ENCODE measurements at places on chromosomes 12 and 14.

- no peaks in the 10 kb centered on the region for H3K27me3 ChIP-seq
- no peaks in the 10 kb centered on the region for H3K4me1 ChIP-seq
- no peak for DNase-seq
- no peak overlapping the region for H3K4me3 ChIP-seq
Observed at GRCh38 chr14:44405011-44405486, 102.0 kb downstream of the FSCB start.

DNA sequence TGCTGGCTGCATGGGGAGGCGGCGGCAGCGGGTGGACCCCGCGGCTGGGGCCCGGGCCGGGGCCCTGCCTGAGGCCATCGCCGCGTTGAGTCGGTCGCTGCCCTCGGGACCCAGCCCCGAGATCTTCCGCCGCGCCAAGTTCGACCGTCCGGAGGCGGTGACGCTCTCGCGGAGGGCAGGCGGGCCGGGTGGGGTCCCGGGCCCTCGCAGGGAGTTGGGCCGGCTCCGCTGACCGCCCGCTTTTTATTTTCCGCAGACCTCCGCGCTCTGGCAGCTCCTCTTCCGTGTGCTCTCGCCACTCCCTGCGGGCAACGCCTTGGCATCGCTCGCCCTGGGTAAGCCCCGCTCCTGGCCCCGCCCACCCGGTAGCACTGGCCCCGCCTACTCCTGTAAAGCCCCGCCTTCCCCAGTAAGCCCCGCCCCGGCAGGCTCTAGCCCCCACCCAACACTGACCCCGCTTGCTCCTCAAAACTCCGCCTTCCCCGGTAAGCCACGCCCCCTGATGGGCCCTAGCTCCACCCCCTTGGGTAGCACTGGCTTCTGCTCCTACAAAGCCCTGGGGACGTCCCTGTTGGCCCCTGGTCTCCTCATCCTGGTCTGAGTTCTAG, 424 bp downstream of the TEDC1 start:
- H3K27me3 ChIP-seq = no peaks in the 10 kb centered on the region
- H3K4me3 ChIP-seq = peak overlapping the region; percentile 86
- no peaks in the 10 kb centered on the region for H3K36me3 ChIP-seq
- DNase-seq = peak; percentile 81

DNA sequence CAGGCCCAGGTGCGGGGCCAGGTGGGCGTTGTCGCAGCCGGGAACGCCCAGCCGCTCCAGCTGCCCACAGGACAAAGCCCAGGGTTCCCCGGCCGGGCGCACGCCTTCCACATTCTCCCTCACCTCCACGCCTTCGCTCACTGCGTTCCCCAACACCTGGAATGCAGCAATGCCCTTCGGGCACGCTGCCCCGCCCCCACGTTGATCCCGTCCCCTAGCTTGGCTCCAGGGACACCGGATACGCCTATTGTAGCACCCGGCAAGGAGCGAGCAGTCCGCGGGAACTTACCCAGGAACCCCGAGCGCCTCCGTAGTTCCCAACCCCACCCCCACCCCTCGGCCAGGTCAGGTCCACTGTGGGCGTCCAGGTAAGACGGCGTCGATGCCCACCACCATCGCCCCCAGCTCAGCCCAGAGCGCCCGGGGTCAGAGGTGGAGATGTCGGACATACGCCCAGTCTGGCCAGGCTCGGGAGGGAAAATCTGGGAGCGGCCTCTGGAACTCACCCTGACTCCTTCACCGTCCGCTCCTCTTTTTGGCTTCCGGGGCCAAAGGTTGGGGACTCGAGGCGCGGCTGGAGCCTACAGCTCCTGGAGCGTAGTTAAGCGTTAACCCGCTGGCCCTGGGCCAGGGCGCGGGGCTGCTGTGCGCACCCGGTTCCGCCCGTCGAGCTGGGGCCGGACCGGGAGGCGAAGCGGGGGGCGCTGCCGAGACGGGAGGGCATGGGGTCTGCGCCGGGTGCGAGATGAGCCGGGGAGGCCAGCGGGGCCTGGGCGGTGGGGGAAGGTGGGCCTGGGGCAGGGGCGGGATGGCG, 594 bp upstream of the CEP170B start:
- peak overlapping the region; percentile 59 for H3K4me3 ChIP-seq
- H3K4me1 ChIP-seq = peaks cover 12% of the 10 kb centered on the region
- DNase-seq = no peak
- H3K36me3 ChIP-seq = no peaks in the 10 kb centered on the region
- H3K27me3 ChIP-seq = peaks cover 21% of the 10 kb centered on the region
- H3K27ac ChIP-seq = no peak overlapping the region

- no peak overlapping the region for H3K4me3 ChIP-seq
- H3K4me1 ChIP-seq = no peaks in the 10 kb centered on the region
- no peak for DNase-seq
- peaks cover 13% of the 10 kb centered on the region for H3K36me3 ChIP-seq
- H3K27me3 ChIP-seq = no peaks in the 10 kb centered on the region
- peak overlapping the region; percentile 63 for H3K27ac ChIP-seq
Observed at GRCh38 chr12:27081668-27082111, 688 bp downstream of the C12orf71 start.

GRCh38 chr12:52082669-52082987, 3.1 kb downstream of the SMIM41 start:
- H3K4me3 ChIP-seq = no peak overlapping the region

DNA sequence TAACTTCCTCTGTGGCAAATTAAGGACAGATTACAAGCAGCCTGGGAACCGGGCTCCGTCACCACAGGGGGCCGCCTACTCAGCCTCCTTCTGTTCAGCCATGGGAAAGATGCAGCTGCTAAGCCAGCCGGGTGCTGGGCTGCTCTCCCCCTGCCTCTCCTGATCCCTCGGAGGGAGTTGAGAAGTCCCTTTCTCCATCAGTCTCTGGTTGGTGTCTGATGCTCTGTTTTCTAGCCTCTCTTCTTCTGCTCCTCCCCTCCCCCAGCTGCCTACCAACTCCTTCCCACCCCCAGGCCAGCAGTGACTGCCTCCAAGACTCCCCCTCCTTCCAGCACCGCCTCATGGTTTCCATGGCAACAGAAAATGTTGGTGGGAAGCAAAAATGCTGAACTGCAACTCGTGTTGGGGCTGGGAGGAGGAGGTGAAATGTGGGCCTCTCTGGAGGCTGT, 486.7 kb downstream of the APAF1 start:
- H3K36me3 ChIP-seq = no peaks in the 10 kb centered on the region
- H3K4me3 ChIP-seq = no peak overlapping the region
- DNase-seq = no peak
- H3K4me1 ChIP-seq = no peaks in the 10 kb centered on the region
- H3K27me3 ChIP-seq = peaks cover 1% of the 10 kb centered on the region

- no peaks in the 10 kb centered on the region for H3K4me1 ChIP-seq
- DNase-seq = peak; percentile 37
- H3K27me3 ChIP-seq = peaks cover 4% of the 10 kb centered on the region
- H3K27ac ChIP-seq = no peak overlapping the region
Observed at GRCh38 chr12:55142669-55143565, 16.7 kb downstream of the OR9K2 start.

- no peak for DNase-seq
- H3K27me3 ChIP-seq = no peaks in the 10 kb centered on the region
- H3K36me3 ChIP-seq = no peaks in the 10 kb centered on the region
Observed at GRCh38 chr14:64611358-64612020, 61.7 kb downstream of the PPP1R36 start.

DNA sequence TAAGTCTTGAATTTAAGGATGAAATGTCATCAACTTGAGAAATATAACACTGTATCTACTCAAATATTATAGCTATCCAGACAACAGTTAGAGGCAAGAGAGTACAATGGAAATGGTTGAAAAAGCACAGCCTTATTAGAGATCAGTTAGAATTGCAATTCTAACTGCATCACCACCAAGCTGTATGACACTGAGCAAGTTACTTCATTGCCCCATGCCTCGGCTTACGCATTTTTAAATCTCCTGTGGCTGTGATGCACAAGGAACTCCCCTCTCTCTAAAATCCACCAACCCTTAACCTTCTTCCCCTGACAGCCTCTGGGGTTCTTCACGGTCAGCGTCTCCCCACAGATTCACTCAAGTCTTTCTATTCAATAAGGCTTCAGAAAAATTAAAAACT, 75.1 kb downstream of the MED13L start:
- H3K27me3 ChIP-seq = no peaks in the 10 kb centered on the region
- DNase-seq = no peak
- H3K4me3 ChIP-seq = no peak overlapping the region
- no peak overlapping the region for H3K27ac ChIP-seq
- H3K4me1 ChIP-seq = peaks cover 62% of the 10 kb centered on the region

DNA sequence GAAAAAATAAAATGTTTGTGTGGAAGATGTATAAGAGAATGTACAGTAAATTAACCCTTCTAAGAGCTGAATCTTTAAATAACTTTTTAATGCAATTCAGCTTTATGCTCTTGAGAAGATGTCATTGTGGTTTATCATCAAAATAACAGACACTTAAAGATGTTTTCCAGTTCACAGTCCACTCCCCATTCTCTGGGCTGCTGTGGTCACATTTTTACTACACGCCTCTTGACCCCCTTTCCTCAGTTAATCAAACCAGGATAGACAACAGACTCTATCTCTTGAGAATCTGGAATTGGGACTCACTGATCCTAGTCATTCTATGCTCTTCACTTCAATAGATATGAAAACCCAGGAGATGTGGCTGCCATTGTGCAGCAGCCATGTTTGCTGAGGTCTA, 24.7 kb upstream of the OR6J1 start:
- no peak overlapping the region for H3K27ac ChIP-seq
- H3K4me3 ChIP-seq = no peak overlapping the region
- no peak for DNase-seq
- H3K27me3 ChIP-seq = no peaks in the 10 kb centered on the region
- H3K4me1 ChIP-seq = peaks cover 3% of the 10 kb centered on the region
- no peaks in the 10 kb centered on the region for H3K36me3 ChIP-seq

DNA sequence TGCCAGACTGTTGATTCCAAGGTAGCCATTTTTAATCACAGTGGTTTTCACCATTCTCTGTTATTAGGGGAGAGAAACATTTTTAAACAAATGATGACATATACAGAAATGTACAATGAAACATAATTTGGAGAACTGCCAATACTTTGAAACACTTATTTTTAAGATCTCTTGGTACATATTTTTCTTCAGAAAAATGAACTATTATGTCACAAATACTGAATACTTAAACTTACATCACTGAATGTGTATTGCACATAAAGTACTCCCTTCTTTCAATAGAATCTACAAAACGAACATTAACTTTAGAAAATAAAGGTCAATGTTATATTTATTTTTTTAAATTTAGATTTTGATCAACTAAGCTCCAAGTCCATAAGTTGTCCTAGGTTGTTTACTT, 71.7 kb upstream of the CPNE8 start:
- H3K27ac ChIP-seq = no peak overlapping the region
- no peaks in the 10 kb centered on the region for H3K27me3 ChIP-seq
- no peak overlapping the region for H3K4me3 ChIP-seq
- DNase-seq = no peak
- H3K36me3 ChIP-seq = no peaks in the 10 kb centered on the region
- no peaks in the 10 kb centered on the region for H3K4me1 ChIP-seq

DNA sequence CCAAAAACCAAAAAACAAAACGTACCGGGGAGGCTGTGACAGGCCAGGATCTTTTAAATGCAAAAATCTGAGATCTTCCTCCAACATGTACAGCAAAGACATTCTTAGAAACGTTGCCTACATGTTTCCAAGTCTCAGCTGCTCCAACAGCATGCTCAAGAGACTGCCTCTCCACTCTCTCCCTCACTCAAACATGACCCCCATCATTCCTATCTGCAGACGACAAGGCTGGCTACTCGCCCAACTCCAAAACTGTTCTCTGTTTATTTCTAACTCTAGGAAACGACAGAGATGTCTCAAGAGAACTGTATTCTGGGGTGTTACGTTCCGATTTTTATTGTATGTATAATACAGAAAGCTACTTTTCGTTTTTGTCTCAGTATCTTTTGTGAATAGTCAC, 57.5 kb upstream of the TMCC3 start:
- no peak for DNase-seq
- H3K4me1 ChIP-seq = no peaks in the 10 kb centered on the region
- H3K27me3 ChIP-seq = no peaks in the 10 kb centered on the region

GRCh38 chr12:100337727-100338126, 19.1 kb upstream of the SLC17A8 start:
- peaks cover 8% of the 10 kb centered on the region for H3K36me3 ChIP-seq
- H3K27me3 ChIP-seq = no peaks in the 10 kb centered on the region
- no peak for DNase-seq
- H3K27ac ChIP-seq = no peak overlapping the region
- no peak overlapping the region for H3K4me3 ChIP-seq

GRCh38 chr14:54568821-54569595, 2.1 kb downstream of the SAMD4A start:
- peaks cover 26% of the 10 kb centered on the region for H3K4me1 ChIP-seq
- no peak overlapping the region for H3K27ac ChIP-seq
- peaks cover 7% of the 10 kb centered on the region for H3K27me3 ChIP-seq

GRCh38 chr14:49050822-49051221, 535.4 kb downstream of the RPS29 start:
- no peak overlapping the region for H3K4me3 ChIP-seq
- H3K36me3 ChIP-seq = no peaks in the 10 kb centered on the region
- peaks cover 12% of the 10 kb centered on the region for H3K27me3 ChIP-seq
- DNase-seq = no peak
- H3K4me1 ChIP-seq = no peaks in the 10 kb centered on the region

- H3K4me3 ChIP-seq = no peak overlapping the region
- no peak for DNase-seq
- no peaks in the 10 kb centered on the region for H3K36me3 ChIP-seq
- no peaks in the 10 kb centered on the region for H3K4me1 ChIP-seq
Observed at GRCh38 chr12:52495389-52495788, 2.3 kb upstream of the KRT6A start.

DNA sequence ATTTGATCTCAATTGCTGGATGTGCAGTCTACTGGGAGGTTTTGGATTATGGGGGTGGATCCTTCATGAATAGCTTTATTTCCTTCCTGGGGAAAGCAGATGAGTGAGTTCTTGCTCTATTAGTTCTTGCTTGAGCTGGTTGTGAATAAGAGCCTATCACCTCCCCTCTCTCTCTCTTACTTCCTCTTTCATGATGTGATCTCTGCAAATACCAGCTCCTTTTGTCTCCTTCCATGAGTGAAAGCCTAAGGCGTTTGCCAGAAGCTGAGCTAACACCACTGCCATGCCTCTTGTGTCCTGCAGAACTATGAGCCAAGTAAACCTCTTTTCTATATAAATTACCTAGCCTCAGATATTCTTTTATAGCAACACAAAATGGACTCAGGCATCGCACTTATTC, 302.7 kb downstream of the CCER1 start:
- no peaks in the 10 kb centered on the region for H3K27me3 ChIP-seq
- no peak overlapping the region for H3K4me3 ChIP-seq
- no peak for DNase-seq
- no peak overlapping the region for H3K27ac ChIP-seq

GRCh38 chr12:57240926-57241401, 10.0 kb downstream of the STAC3 start:
- peak overlapping the region; percentile 95 for H3K4me3 ChIP-seq
- peaks cover 92% of the 10 kb centered on the region for H3K27me3 ChIP-seq
- H3K36me3 ChIP-seq = peaks cover 6% of the 10 kb centered on the region
- no peak for DNase-seq
- peak overlapping the region; percentile 85 for H3K27ac ChIP-seq
- peaks cover 60% of the 10 kb centered on the region for H3K4me1 ChIP-seq

DNA sequence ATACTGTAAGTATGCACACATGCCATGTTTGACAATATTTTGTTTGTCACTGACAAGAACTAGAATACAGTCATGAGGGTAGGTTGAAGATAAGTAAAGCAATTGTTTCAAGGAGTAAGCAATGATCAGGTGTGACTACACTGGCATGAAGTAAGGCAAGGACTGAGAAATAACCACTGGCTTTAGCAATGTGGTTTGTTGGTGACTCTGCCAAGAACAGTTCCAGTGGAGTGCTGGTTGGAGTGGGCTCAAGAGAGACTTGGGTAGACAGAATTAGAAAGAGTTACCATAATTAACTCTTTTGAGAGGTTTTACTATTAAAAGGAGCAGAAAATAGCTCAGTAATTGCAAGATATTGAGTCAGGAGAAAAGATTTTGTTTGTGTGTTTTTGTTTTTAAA, 129.6 kb downstream of the GTF2A1 start:
- no peak overlapping the region for H3K4me3 ChIP-seq
- no peaks in the 10 kb centered on the region for H3K36me3 ChIP-seq
- H3K27ac ChIP-seq = no peak overlapping the region
- no peak for DNase-seq
- no peaks in the 10 kb centered on the region for H3K4me1 ChIP-seq
- H3K27me3 ChIP-seq = no peaks in the 10 kb centered on the region
